ENCODE measurements at places on chromosomes 13 and 19. TPM values are rescaled to one million over a fixed set of nuclear protein-coding genes. Genes with fewer than 3 reads are reported as not detected.

DNA sequence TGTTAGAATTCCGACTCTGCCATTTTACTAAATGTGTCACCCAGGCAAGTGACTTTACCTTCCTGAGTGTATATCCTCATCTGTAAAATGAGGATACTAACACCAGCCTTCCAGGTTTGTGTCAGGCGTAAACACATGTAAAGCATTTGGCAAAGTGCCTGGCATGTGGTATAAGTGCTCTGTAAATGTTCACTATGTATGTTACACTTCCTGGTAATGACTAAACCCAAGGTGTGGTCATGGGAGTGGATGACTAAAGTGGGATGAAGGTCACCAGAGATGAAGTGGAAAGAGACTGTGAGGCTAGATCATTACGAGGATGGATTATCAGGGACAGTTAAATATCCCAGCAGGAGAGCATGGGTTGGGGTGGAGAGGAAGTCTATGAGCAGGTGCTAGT, 25.6 kb downstream of the DEDD2 start:
- DNase-seq: no peak

GRCh38 chr13:60448907-60449510, 52.0 kb downstream of the TDRD3 start:
- DNase-seq: no peak

- no peak for DNase-seq
Measured at GRCh38 chr13:102392481-102393209, 9.2 kb downstream of the FGF14 start.

DNA sequence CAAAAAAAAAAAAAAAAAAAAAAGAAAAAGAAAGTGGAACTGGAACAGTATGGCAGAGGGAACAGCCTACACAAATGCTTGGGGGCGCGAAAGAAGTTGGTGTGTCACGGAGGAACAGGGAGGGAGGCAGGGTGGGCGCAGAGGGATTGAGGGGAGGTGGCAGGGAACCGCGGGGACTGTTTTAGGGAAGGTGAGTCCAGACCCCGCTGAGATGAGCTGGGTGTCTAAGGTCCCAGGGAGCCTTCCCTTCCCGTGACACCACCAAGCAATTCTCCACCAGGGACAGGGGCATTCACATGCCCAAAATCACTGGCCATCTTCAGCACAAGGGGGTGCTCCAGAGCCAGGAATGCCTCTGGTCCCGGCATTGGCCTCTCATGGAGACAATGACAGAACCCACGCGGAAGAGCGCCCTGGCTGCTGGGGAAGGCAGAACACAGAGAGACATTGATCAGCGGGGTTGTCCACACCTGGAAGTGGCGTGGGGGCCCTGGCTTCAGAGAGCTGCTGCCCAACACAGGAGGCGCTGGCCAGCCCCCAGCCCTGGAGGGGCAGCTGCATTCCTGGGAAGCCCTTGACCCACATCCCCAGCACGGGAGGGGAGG, 6.9 kb downstream of the PEAK3 start:
- no peak for DNase-seq

DNA sequence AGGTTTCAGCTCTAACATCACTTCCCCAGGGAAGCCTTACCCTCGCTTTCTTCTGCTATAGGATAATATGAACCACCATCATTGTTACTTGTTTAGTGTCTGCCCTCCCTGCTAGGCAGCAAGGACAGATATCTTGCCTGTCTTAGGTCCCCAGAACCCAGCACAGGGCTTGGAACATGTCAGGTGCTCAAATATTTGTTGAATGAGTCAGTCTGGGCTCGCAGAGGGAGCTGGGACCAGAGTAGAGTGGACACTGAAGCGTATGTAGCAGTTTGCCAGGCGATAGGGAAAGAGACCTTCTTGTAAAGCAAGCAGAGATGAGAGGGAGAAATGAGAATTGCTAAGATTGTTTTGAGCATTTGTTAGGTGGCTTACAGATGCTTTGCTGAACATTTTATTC, 11.7 kb downstream of the BCKDHA start:
- no peak for DNase-seq

DNA sequence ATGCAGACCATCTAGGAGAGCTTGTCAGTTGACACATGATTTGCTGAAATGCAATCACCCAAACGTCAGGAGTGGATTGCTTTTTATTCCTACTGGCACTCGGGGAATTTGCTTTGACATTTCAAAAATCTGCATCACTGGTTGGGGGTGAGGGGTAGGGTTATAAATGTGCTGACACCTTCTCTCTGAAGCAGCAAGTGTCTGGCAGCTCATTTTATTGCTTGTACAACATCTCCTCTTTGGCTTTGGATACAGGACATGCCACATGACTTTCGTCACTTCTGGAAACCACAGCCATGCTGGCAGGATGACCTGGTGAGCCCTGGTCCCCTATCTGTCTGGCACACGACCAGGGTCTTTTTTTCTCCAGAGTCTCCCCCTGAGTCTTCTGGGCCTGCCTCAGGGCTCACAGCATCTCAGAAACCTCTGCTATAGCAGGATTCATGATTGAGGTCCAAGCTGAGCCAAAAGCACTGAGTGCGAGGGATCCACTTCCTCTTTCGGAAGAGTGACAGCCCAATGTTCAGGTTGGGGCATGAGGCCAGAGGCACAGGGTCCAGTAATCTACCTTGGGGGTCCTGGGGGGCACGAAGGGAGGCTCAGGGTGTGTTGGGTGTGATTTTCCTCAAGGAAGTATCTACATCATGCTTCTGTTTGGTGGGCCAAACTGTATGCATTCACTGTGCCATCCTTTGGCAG, 60.1 kb downstream of the HSPH1 start:
- no peak for DNase-seq

GRCh38 chr13:33352041-33352440, 66.5 kb upstream of the STARD13 start:
- DNase-seq: no peak

DNA sequence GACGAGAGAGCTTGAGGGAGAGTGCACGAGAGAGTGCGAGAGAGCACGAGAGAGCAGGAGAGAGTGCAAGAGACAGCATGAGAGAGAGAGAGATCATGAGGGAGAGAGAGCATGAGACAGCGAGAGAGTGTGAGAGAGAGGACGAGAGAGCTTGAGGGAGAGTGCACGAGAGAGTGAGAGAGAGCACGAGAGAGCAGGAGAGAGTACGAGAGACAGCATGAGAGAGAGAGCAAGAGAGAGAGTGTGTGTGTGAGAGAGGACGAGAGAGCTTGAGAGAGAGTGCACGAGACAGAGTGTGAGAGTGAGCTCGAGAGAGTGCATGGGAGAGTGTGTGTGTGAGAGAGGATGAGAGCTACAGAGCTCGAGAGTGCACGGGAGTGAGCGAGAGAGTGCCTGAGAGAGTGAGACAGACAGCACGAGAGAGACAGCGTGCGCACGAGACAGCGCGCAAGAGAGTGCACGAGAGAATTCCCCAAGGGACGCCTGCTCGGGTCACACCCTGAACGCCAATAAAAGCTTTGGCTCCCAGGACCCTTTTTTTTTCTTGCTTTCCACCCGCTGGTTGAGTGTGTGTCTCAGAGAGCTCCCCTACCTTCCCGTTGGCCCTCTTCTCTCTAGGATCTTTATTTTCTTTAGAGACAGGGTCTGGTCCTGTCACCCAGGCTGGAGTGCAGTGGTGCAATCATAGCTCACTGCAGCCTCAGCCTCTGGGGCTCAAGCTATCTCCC, 3.7 kb downstream of the CD70 start:
- peak; percentile 15 for DNase-seq

Gene VSTM1
- total RNA-seq: 2.2 TPM

Gene PEX11G
- 4.8 TPM for total RNA-seq

Gene STXBP2
- 187 TPM for total RNA-seq

Gene PLIN3
- 196 TPM for total RNA-seq

Gene LAIR2
- total RNA-seq: not detected
